Stimulated activated CD4-positive, alpha-beta T cell treated with anti-CD3 and anti-CD28 coated beads, TNF-alpha, amount 100 ng/mL, for 1 hour (primary cell): ENCODE measurements at places on chromosomes 6 and 20.
A peak's percentile ranks its signal among the peaks of the same experiment; 100 is the strongest.

DNA sequence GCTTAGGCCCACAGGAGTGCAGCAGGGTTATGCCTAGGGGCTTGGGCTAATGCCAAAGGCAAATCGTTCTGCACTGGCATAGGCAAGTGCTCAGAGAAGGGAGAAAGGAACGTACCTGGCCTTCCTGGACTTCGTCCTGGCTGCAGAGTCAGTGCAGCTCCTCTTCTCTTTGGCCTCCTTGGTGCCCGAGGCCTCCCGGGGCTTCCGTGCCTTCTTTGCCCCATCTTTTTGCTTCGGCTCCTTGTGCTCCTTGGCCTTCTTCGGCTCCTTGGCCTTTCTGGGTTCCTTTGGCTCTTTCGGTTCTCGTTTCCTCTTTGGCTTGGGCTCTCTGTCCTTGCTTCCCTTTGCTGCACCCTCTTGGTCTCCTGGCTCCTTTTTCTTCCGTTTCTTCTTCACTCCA, 85.2 kb downstream of the CHD6 start:
- DNase-seq: no peak

GRCh38 chr6:41288030-41288753, 1.7 kb upstream of the TREM1 start:
- DNase-seq: no peak

DNA sequence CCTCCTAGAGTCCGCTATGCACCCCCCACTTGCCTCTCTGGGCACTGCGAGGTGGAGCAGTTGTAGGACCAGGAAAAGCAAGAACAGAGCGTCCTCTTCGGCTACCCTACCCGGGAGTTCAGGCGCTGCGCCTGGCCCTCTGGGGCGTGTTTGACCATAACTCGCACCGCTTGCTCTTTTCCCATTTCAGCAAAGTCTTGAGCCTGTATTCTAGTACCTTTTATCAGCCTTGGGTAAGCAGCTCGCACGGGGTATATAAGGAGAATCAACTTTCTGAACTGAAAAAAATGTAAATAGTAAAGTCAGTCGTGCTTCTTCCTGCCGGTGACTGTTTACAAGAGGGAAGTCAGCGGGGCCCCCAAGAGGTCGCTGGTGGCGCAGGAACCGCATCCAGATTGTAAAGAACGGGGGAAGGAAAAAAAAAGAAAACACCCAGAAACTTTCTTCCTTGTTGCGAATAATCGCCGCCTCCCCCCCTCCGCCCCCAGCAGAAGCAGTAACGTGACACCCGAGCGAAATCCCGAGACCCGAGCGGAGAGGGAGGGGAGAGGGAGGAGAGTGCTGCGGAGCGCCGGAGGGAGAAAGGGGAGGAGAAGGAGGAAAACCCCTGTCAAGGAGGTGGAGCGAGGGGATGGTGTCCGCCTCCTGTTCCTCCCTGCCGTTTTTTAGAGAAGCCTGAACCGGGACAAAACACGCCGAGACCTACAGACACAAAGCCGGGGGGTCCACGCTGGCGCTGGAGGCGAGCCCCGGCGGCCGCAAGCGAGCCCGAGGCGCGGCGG, at the start of gene UST:
TSS of gene UST (plus strand) at position 668 of the 782 bp plus-strand sequence. CDS start 401 bp downstream, outside the sequence.
- no peak for DNase-seq

DNA sequence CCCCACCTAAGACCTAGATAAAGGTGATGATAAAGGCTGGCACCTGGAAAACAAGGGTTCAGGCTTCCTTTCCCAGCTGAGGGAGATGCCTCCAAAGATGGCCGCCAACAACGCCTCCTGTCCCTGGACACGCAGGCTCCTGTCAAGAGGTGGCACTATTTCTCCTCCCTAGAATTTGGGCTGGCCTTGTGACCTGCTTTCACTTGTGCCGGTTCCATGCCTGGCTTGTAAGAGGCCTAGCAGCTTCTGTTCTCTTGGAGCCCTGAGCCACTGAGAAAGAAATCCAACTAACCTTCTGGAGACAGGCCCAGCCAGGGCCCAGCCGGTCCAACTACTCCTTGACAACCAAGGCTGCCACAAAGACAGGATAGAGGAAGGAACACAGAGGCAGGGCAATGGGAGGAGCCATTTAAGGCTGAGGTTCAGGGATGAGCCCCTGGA, 60.2 kb upstream of the RALY start:
- peak; percentile 13 for DNase-seq

GRCh38 chr20:45341939-45342854, 6.0 kb downstream of the SDC4 start:
- DNase-seq: no peak

GRCh38 chr6:6882592-6882991, 225.2 kb upstream of the RREB1 start:
- DNase-seq: no peak

DNA sequence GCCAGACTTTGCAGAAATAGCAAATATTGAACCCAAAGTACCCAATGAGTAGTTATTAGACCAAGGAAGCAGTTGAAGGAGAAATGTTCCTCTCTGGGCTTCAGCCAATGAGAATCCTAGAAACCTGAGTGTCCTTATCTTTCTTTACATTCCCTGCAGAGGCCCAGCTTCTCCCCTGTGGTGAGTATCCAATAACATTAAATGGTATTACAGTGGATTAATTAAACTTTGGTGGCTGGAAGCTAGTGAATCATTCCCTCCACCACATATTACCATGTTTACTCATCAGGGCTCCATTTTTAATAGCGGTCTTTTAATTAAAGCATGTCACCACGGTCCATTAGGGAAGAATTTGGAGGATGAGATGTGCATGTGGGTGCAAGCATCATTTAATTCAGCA, 74.0 kb downstream of the UNC5CL start:
- DNase-seq: no peak

DNA sequence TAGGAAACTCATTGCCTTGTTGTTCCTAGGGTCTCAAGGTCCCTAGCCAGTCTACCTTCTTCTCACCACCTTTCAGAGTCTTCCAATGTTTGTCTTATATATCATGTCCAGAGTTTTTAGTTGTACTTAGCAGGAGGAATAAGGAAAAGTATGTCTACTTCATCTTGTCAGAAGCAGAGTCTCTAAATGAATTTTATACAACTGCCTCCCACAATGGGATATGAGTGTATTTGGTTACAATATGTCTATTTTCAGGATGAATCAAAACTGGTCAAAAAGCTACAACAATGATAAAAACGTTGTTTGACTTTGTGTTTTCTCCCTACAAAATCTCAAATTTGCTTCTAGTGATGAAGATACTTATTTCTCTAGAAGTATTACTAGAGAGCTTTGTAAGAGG, 7.0 kb downstream of the GLO1 start:
- no peak for DNase-seq

GRCh38 chr6:108080010-108080780, 5.7 kb upstream of the OSTM1 start:
- no peak for DNase-seq

- no peak for DNase-seq
Observed at GRCh38 chr6:106143665-106144064, 57.5 kb downstream of the PRDM1 start.

- no peak for DNase-seq
Observed at GRCh38 chr6:150298030-150298380, 70.8 kb upstream of the IYD start.

GRCh38 chr6:142195862-142196541, 48.9 kb downstream of the VTA1 start:
- DNase-seq: no peak

- DNase-seq: no peak
Observed at GRCh38 chr6:135904666-135905065, 53.2 kb downstream of the PDE7B start.

DNA sequence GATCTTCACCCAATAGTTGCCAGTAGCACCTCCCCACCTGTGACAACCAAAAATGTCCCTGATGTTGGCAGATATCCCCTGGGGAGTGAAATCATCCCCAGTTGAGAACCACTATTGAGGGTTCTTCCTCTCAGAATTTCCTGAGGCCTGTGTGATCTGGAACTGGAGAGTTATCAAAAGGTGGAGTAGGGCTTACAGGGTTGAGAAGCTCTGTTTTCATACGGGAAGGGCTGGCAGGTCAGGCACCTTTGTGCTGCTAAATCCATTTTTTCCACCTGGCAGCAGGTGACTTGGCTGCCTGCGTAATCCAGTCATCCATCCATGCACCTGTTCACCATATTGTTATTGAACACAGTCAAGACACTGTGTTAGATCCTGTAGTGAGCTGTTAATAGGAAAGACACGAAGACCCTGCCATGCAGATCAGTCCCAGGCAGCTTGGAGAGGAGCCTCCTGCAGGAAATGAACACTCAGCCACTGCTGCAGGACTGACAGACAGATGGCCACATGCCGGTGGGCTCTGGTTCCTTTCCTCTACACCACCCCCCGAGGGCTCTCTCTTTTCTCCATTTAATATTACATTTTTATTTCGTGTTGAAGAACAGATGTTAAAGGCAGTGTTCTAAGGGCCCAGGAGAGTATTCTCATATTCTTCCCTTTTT, 5.4 kb downstream of the DUSP22 start:
- no peak for DNase-seq
